HS-27A (cell line): ENCODE measurements at places on chromosomes 7 and 10.

GRCh38 chr7:71753956-71754664 lies 622.2 kb downstream of the GALNT17 start:
- DNase-seq, result no peak

GRCh38 chr7:6237011-6237410 lies 35.4 kb downstream of the CYTH3 start:
- no peak for DNase-seq

- DNase-seq, result no peak
Measured at GRCh38 chr10:45607276-45607675, 65.3 kb downstream of the ZFAND4 start.

GRCh38 chr7:23598296-23598695 lies 1.1 kb downstream of the CCDC126 start:
- DNase-seq, result no peak

GRCh38 chr10:103847346-103847745 lies 8.0 kb downstream of the SH3PXD2A start:
- DNase-seq, result no peak

DNA sequence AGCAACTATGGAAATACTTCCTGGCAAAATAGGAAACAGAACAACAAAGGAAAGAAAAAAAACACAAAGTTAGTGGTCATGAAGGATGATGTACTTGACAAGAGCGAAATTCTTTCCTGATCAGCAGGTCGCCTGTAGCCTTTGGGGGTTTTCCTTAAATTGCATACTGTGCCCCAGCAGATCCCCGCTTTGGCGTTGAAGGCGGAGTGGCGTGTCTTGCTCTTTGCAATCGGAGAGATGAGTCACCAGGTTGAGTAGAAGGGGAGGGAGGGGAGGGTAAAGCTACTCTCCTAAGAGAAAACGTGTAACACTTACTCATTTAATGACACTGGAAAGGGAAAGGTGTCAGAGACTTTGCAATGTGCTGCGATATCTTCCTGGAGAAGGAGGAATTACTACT lies 587.2 kb downstream of the SORCS1 start:
- no peak for DNase-seq

DNA sequence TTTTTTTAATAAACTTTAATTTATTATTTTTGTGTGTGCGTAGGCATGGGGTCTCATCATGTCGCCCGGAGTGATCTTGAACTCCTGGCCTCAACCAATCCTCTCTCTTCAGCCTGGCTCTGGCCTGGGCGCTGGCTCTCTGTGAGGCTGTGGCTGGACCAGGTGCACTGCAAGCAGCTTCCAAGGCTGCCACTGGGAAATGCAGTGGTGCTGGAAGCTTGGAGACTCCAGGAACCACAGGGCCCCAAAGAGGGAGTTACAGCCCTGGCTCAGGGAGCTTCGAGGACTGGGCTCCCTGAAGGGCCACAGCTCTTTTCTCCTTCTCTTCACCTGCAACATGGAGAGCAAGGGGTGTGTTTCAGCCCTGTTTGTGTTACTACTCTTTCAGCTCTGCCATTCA lies 36.7 kb upstream of the BNIP3 start:
- no peak for DNase-seq

DNA sequence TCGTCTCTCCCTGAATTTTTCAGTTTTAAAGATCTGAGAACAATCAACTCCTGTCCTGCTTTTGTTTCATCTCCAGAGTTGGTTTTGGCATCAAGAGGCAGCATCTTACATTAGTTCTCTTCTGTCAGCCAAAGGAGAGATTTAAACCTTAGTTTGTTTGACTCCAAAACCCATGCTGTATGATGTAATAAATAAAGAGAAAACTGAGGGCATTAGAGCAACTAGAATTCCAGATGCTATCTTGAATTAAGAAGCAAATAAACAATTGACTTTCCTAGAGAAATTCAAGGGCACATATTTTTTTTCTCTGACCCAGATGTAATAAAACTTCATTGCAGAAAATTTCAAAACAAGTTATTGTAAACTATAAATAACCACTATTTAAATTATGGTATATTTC lies 54.4 kb downstream of the INHBA start:
- DNase-seq, result no peak
